ENCODE measurements at places on chromosomes 1 and 21.

GRCh38 chr1:240794046-240794843 is 182.3 kb upstream of the GREM2 start:
- no peak for DNase-seq

- no peak for DNase-seq
These were observed 39.8 kb upstream of the COL18A1 start for GRCh38 chr21:45365186-45365607.

DNA sequence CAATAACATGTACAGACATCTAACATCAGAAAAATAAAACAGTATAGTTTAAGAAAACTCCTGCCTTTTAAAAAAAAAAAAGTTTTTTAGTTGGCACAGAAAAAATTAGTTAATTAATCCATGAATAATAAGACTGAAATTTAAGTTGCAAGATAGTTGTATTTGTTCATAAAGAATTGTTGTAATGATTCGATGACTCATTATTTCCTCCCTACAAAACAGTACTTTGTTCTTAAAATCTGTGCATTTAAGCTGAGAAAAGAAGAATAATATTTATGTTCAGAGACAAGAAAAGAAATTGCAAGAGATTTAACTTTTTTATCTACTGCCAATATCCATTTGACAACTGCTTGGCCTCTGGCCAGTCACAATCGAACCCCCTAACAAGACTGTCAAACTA is 894.7 kb downstream of the ADGRL2 start:
- no peak for DNase-seq

DNA sequence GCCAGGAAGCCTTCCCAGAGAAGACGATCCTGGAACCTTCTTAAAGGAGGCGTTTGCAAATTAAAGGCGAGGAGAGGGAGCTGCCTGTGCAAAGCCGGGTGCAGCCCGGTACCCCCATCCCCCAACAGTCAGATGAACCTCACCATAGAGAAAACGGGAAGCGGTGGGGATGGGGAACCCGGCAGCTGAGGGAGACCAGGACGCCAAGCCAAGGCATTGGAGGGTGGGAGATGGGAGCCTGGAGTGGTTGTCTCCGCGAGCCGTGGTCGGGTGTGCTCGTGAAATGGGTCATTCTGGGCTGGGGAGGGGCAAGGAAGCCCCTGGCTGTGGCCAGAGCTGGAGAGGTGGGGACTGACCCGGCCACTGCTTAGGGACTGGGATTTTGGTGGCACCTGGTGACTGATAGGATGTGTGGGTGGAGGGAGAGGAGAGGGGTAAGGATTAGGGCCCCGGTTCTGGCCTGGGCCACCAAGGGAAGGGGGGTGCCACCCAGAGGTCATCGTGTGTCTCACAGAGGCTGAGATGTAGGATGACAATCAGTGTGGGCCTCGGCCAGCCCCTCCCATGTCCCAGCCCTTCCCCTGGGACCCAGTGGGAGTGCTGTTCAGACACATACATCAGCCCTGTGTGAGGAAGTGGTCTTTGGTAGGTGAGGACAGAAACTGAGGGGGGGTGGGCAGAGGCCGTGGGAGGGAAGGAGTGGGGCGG is 676 bp upstream of the PADI2 start:
- no peak for DNase-seq

DNA sequence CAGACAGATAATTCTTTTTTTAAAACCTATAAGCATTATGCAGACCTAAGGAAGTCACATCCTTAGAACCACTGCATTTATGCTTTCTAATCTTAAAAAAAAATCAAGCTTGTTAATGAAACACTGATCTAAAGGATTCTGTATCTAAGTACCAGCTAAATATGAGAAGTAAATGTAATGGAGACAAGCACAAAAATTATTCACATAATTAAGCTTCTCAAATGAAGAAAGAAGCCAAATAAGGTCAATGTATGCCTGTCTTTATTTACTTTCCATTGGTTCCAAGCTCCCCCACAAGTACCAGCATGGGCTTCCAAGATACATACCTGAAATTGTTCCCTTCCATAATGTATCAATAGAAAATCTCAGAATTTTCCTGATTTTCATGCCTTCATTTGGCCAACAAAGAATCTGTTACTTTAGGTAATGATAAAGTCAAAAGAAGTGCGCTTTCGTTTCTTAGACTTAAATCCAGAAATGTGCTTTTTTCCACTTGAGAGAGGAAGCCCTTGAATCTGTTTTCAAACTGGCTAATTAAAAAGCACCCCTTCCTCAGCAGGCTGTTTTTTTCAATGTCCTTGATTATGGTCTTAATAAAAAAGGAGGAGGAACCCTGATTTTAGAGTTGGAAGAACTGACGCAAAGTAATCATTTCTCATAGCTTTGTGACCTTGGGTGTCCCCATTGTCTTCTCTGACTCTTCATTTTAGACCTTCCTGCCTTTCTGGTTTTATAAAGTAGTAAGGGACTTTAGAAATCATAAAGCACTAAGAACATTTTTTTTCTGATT is 3.8 kb downstream of the RGS2 start:
- DNase-seq, result no peak

DNA sequence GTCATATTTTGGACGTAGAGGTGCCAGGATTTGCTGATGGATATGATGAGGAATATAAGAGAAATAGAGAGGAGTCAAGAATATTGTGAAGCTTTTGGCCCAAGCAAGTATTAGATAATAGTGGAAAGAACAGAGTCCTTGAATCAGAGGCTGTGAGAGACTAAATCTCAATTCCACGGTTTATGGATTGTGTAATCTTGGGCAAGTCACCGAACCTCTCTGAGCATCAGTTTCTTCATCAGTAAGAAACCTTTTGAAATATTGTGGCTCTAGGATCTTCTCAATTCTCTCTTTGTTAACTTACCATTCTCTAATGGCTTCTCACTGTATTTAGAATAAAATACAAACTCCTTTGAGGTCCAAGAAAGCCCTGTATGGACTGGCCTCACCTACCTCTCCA is 77.6 kb downstream of the RPS6KA1 start:
- DNase-seq, result no peak

- DNase-seq, result no peak
These were observed 18.1 kb downstream of the VASH2 start for GRCh38 chr1:212968368-212968863.

- DNase-seq, result no peak
These were observed 18.6 kb upstream of the SLC6A9 start for GRCh38 chr1:44049839-44050238.

DNA sequence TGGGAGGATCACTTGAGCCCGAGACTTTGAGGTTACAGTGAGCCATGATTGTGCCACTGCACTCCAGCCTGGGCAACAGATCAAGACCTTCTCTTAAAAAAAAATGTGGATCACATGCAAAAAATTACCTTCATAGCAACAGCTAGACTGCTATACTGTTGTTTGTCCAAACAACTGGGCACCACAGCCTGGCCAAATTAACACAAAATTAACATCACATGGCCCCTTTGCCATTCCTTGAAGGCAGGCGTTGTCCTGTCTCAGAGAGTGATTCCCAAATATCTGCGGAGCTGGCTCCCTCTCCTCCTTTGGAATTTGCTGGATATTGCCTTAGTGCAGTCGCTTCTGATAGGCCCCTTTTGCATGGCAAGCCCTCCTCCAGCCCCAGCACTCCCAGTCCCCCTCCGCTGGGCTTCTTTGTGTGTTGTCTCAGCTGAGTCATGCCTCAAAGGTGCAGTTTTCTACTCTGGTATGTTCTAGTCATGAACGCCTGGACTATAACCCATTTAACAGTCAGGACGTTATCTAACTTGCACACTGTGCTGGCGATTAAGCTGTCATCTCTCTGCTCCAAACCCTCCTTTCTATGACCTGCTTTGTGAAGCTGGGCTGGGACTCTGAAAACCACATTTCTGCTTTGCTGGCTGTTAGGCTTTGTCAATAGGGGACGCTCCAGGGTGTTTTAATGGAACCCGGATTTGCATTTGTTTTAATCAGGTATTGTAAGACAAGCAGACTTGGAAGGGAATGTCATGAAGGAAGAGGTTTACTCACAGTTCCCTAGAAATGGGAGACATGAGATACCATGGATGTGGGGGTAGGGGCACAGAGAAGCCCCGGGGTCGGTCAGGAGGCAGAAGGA is 20.1 kb upstream of the HPCAL4 start:
- no peak for DNase-seq

DNA sequence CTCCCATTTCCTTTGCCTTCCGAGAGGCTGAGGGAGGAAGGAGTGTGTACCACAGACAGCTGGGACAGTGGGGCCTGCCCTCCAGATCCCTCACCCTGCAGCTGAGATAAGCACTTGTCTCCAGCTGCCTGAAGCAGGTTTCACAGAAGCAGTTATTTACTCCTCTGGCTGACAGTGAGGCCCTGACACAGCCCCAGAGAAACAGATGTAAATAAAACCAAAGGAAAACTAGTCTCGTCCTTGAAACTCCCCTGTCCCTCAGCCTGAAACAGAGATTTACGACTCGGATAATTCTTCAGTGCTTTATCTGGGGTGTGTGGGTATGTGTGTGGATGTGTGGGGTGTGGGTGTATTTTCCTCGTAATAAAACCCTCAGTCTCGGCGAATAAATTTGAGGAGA is 181.1 kb downstream of the IGSF21 start:
- no peak for DNase-seq
